ENCODE measurements at places on chromosomes 2 and 18. TPM values are rescaled to one million over a fixed set of nuclear protein-coding genes. Genes with fewer than 3 reads are reported as not detected.

TMEM247 gene
- 6.8 TPM for polyA plus RNA-seq

HDLBP gene
- 146 TPM for polyA plus RNA-seq

- H3K4me3 ChIP-seq = no peak overlapping the region
- DNase-seq = no peak
- H3K27me3 ChIP-seq = peaks cover 51% of the 10 kb centered on the region
Measured at GRCh38 chr2:239550357-239550756, 149.5 kb upstream of the HDAC4 start.

DNA sequence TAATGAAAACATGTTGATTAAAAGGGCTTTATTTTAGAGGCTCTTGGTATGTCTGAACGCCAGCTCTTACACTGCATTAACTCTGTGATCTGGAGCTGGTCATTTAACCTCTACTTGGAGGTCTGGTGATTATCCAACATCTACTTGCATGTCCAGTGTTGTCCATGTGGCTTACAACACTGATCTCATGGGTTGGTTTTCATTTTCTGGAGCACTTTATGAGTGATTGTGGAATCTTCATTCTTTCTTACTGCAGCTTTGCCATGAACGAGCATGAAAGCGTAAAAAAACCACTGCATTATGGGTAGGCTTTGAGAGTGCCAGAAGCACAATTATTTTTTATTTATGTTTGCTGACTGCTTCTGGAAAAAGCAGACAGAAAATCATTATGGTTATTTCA lies 4.8 kb downstream of the CCDC195 start:
- no peaks in the 10 kb centered on the region for H3K36me3 ChIP-seq
- no peaks in the 10 kb centered on the region for H3K4me1 ChIP-seq
- no peak overlapping the region for H3K27ac ChIP-seq
- no peak for DNase-seq

DNA sequence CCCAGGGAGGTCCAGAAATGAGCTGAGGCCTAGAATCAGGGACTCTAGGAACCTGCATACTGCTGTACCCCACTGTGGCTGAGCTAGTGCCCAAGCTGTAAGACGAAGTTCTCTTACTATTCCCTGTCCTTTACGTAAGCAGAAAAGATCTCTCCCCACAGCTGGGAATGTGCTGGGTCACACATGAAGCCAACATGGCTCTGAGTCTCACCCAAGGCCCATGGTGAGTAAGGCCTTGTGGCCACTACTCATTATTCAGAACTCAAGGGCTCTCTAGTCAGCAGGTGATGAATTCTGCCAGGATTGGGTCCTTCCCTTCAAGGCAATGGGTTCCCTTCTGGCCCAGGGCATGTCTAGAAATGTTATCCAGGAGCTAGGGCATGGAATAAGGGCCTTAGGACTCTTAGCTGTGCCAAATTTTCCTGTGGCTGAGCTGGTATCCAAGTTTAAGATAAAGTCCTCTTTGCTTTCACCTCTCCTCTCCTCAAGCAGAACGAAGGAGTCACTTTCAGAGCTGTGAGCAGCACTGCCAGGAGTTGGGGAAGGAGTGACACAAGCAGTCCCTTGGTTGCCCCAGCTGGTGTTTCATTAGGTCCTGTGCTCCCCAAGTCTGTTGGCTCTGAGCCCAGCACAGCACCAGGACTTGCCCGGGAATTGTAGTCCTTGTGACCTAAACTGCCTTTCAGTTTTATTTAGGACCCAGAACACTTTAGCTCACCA lies 707.6 kb downstream of the SLC4A3 start:
- H3K4me1 ChIP-seq = no peaks in the 10 kb centered on the region
- DNase-seq = no peak
- no peak overlapping the region for H3K27ac ChIP-seq
- H3K36me3 ChIP-seq = no peaks in the 10 kb centered on the region

ZNF521 gene
- polyA plus RNA-seq = 1.6 TPM

DNA sequence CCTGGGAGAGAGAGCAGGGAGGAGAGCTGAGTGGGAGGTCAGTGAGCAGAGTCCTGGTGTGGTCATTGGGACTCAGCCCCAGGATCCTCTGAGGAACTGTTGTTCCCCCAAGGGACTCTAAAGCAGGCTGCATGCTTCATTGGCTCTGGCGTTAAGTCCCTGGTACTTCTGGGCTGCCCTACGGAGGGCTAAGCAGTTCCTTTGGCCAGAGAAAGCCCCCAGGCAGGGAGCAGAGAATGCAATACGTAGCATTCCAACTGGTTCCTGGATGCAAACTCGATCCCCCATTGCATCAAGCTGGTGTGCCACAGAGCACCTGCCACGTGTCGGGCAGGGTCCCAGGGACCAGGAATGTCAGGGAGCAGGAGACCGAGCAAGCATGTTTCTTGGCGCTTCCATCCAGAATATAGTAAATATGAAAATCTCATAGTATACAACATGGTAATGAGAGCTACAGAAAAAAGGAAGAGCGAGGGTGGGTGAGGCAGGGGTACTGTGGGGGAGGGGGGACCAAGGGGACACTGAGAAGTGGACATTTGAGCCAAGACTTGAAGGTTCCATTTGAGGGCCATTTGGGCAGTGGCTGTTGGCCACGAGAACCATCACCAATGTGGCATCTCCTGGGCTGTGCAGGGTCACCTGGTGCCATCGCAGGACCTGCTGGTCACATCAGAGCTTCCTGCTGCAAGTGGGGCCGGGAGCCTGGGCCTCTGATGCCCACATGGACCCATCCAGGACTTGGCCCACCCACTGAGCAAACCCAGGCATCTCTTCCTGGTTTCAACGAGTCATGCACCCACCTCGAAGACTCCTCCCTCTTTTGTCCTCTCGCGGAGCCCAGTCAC lies 160.4 kb downstream of the ASB1 start:
- no peaks in the 10 kb centered on the region for H3K27me3 ChIP-seq
- DNase-seq = no peak
- no peaks in the 10 kb centered on the region for H3K36me3 ChIP-seq
- no peaks in the 10 kb centered on the region for H3K4me1 ChIP-seq

All from K562 (cell line).